IPS DF 6.9 (cell line): ENCODE measurements at places on chromosomes 7 and 10.

DNA sequence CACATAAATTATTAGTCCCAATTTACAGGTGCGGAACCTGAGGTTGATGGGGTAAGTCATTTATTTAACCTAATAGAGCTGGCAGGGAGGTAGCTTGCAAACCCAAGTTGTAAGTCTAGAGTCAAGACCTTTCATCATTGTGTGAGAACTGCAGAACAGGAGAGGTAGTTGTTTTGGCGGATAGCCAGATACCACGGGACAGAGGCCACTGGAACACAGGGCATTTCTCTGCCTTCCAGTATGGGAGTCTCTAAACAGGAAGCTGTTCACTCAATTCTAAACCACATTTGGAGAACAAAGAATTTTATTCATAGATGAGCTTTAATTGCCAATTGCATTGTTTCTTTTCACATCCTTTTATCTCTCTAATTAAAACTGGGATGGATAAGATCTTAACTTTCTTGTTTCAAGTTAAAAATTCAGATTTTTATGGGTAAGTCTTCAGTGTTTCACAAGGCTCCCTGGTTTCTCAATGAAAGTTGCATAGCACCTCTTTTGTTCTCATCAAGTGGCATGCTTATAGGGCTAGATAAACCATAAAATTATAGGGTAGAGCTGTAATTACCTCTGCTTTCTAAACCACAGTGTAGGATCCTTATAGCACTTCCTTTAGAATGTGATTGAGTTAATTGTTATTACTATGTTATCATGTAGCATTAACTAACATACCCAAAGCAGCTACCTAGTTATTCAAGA lies 489.0 kb downstream of the GATA3 start:
- DNase-seq, result no peak

DNA sequence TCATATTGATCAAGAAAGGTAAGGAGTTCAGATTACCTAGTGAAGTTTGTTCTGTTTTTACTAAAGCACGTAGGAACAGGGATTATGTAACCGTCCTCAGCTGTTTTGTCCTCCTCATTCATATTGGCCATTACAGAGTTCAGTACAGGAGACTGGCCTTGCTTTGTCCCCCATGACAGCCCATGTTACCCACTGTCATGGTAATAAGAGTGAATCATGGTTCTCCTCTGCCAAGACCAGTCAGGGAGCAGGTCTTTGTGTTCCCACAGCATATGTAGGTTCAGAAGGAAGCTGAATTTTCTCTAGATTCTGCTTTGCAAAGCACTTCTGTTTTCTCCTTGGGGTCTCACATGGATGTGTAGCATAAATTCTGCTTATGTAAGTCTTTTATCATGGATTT lies 106.2 kb upstream of the GPR141 start:
- no peak for DNase-seq

- peak; percentile 43 for DNase-seq
These were observed 176.8 kb upstream of the TBX20 start for GRCh38 chr7:35430547-35431153.

GRCh38 chr10:82144153-82144552 lies 269.2 kb downstream of the NRG3 start:
- no peak for DNase-seq

- DNase-seq, result no peak
These were observed 202.8 kb upstream of the KCND2 start for GRCh38 chr7:120070201-120070600.

DNA sequence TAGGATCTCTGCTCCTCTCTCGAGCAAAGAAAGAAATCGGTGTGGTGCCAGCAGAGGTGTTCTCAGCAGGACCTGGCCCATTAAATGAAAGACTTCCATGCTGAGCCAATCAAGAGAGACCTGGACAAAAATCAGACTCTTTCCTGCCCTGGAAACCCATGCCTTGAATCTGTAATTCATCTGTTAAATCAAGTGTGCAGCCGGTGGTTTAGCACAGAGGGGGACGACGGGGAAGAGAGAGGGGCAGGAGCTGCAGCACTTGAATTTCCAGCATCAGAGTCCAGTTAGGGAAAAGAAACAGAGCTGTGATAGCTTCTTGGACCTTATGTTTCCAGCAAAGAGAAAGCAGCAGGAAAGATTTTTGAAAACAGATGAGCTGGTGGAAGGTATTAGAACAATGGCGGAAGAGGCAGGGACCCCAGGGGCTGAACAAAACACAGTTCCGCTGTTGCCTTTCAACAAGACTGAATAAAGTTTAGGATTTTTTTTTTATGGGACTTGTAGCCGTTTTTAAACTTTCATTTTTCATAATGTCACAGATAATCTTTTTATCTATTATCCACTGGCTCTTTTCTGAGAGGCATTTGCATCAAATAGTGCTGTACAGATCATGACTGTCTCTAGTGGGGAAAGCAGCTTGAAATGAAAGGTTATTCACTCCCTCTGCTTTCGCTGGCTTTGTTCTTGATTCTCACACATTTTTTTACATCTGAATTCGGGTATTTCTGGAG lies 543.6 kb upstream of the GALNT17 start:
- no peak for DNase-seq

DNA sequence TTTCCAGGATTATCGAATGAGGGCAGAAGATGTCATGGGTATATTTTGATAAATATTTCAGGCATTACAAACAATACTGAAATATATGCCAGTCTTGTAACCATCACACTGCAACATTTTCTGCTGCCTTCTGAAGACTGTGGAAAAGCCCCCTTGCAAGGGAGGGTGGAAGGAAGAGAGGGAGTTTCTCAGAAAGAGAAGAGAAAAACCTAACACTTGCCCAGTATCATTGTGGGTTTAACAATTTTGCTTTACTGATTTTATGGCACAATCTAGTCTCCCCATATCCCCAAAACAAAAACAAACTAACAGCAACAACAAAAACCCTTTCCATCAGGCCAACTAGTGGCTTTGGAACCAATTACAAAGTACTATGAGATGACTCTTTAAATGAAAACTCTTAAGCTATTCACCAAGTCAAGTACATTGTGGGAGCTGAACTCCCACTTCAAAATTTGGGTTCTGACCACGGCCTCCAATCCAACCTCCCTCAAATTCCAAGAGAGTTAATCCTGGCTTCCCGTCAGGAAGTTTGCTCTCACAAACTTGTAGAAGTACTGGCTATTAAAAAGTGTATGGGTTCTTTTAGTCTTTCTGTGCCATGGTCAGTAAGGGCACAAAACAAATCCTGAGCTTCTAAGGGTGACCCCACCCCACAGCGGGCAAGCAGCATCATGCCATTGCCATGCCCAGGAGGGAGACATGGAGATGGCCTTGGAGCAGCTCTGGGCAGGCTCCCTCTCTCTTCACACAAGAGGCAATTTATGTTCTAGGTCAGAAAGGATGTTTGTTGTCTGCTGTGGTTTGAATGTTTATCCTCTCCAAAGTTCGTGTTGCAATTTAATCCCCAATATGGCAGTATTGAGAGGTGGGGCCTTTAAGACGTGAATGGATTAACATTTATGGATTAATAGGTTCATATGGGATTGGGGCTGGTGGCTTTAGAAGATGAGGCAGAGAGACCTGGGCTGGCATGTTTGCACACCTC lies 96.3 kb downstream of the JAZF1 start:
- DNase-seq, result no peak

- no peak for DNase-seq
These were observed 184.6 kb downstream of the ARHGAP12 start for GRCh38 chr10:31744025-31744424.

DNA sequence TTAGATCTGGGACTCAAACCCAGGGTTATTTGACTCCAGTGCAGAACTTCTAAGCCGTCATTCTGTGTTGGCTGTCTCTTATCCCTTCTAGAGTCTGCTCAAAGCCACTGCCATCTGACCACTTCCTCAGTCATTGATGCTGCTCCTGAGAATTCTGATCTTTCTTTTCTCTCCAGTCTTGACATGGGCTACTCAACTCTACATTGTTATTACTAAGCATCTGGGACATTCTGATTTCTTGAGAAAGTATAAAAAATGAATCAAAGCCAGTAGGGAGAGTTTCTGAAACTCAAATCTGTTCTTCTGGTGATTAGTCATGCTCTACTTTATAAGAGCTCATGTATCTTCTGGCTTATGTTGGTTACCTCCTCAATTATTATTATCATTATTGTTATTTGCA lies 48.7 kb downstream of the ANK3 start:
- DNase-seq, result no peak

- DNase-seq, result no peak
These were observed 2.5 kb upstream of the P4HA1 start for GRCh38 chr10:73099141-73099540.

- no peak for DNase-seq
These were observed 5.7 kb downstream of the PPIF start for GRCh38 chr10:79353000-79353406.

- DNase-seq, result no peak
These were observed 3.3 kb downstream of the NPS start for GRCh38 chr10:127552446-127552845.

DNA sequence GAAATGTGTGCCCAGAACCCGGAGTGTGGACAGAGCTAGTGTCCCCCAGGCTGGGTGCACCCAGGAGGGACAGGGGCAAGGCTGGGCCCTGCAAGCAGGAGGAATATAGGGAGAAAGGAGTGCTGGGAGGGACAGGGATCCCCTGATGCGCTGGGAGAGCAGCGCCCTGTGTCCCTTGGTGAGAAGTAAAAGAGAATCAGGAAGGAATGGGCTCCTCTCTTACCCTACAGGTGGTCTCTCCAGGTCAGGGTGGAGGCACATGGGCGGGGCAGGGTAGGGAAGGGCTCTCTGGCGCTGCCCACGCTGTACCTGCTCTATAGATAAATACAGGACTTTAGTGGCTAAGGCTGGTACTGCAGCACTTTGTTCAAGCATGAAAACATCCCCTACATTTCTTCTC lies 753.8 kb downstream of the GRID1 start:
- DNase-seq, result no peak

DNA sequence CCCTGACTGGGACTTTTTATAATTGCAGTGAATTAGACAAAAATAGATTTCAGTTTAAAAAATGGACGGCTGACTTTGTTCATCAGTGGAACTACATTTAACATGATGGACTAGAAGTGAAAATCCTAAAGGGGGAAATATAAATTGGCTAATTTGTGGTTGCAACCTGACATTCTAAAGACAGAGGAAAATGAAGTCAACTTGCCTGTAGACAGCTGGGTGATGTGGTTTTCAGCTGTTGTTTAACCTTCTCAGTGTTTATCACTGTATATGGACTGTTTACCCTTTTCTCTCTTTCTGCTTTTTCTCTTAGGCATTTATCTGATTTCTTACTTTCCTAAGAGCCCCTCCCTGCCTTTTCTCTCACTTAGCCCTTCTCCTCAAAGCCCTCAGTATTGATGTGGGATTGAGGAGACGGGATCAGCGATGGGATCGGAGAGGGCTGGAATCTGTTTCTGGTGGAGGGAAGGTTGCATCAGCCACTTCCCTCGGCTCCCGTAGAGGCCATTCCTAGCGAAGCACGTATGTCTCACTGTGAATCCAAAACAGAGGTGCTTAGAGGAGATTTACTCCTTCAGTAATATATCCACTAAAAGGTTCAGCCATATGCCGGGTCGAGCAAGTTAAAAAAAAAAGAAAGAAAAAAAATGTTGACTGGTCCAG lies 109.0 kb upstream of the KLF6 start:
- DNase-seq, result no peak

GRCh38 chr10:110208614-110209453 lies 1.4 kb downstream of the MXI1 start:
- no peak for DNase-seq

- DNase-seq, result no peak
These were observed 49.6 kb downstream of the BPGM start for GRCh38 chr7:134696261-134696660.

GRCh38 chr7:54354436-54354835 lies 187.7 kb upstream of the VSTM2A start:
- no peak for DNase-seq

GRCh38 chr10:75658036-75658435 lies 226.6 kb downstream of the LRMDA start:
- DNase-seq, result no peak

DNA sequence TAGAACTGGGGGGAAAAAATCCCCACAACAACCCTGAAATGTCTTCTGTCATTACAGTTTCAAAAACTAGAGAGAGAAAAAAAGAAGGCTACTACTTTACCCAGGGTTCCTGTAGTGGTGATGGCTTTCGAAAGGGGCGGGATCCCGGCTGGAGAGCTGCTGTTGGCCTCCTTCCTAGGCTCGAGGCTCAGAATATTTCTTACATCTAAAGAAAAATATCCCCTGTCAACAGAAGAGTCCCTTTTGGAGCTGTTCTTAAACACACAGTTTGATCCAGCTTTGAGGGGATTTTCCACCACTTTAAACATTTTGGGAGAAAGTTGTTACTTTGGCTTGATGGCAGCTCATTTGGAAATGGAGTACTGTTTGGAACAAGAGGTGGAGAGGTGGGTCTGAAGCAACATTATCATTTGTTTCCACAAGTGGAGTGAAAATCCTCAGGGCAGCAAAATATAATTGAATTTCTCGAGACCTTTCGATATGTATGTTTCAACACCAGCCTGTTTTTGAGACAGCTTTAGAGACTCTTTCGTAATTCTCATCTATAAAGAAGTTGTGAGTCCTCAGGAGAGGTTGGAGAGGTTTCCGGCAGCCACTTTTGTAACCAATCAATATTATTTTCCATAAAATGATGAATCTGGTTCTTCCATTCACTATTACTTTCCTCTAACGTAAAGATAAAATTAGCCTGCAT lies 5.1 kb downstream of the HOXA13 start:
- DNase-seq, result no peak

GRCh38 chr7:82932516-82932915 lies 230.2 kb downstream of the PCLO start:
- DNase-seq, result no peak

DNA sequence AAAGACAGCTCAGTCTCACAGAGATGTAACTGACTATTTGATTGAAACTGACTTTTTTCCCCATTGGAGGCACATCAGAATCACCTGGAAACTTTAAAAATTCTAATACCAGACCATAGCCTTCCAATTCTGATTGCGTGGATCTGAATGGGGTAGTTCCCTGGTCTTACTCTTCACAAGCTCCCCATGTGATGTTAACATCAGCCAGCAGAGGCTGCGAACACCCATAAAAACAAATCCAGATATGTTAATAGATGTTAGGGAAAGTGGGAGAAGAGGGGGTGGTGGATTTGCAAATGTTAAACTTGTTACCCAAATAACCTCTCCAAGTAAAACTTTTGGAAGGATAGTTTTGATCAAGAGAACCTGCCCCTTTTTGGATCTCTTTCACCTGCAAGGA lies 1133.4 kb downstream of the CNTNAP2 start:
- DNase-seq, result no peak

- DNase-seq, result no peak
These were observed 432.5 kb upstream of the PCDH15 start for GRCh38 chr10:55233505-55233904.

DNA sequence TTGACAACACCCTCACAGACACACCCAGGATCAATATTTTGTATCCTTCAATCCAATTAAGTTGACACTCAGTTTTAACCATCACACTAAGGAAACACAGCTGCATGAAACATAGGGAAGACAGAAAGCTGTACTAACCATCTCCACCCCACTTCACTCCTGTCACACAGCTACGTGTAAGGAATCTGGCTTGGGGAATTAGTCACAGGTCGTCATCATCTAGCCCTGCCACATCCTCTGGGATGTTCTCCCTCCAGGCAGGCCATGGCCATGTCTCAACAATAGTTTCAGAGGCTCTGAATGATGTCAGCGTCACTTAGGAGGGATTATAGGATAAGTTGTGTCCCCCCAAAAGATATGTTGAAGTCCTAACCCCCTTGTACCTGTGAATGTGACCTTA lies 10.8 kb upstream of the SEMA3C start:
- DNase-seq, result no peak
